ENCODE measurements at places on chromosomes 3 and 15.

- DNase-seq, result no peak
Measured at GRCh38 chr3:177418787-177419186, 221.5 kb upstream of the TBL1XR1 start.

- no peak for DNase-seq
Measured at GRCh38 chr15:37764733-37765191, 169.7 kb upstream of the TMCO5A start.

DNA sequence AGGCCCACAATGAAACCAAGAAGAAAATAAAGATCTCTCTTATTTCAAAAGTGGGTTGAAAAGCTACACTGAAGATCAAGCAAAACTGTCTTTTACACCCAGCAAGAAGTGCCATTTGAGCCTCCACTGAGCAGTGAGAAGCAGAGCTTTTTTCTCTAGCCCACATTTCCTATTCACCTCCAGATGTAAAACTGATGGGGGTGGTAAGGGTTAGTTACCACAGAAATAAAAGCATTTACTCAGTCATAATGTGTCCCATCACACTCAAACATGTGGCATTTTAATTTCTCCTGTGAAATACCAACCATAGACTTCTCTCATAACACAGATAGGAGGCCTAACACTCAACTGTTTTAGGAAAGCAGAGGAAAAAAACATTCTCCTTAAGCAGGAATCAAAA lies 21.0 kb downstream of the IFT57 start:
- DNase-seq, result no peak

- no peak for DNase-seq
Measured at GRCh38 chr15:90126596-90127435, 24.5 kb upstream of the IDH2 start.

DNA sequence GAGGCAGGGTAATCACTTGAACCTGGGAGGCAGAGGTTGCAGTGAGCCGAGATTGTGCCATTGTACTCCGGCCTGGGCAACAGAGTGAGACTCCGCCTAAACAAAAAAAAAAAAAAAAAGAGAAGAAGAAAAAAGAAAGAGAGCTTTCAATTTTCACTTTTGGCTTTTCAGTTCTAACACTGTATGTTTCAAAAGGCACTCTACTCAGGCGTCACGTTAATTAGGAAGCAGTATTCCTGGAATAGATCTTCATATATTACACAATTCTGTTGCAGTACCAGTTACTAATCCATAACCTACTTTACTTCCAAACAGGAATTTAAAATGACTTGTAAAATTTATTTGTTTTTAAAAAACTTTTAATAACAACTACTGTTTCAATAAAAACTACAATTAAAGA lies 131.7 kb upstream of the PLXND1 start:
- no peak for DNase-seq

- no peak for DNase-seq
Measured at GRCh38 chr15:49706805-49707204, 86.0 kb downstream of the DTWD1 start.

GRCh38 chr15:98669638-98670037 lies 21.3 kb downstream of the IGF1R start:
- no peak for DNase-seq

DNA sequence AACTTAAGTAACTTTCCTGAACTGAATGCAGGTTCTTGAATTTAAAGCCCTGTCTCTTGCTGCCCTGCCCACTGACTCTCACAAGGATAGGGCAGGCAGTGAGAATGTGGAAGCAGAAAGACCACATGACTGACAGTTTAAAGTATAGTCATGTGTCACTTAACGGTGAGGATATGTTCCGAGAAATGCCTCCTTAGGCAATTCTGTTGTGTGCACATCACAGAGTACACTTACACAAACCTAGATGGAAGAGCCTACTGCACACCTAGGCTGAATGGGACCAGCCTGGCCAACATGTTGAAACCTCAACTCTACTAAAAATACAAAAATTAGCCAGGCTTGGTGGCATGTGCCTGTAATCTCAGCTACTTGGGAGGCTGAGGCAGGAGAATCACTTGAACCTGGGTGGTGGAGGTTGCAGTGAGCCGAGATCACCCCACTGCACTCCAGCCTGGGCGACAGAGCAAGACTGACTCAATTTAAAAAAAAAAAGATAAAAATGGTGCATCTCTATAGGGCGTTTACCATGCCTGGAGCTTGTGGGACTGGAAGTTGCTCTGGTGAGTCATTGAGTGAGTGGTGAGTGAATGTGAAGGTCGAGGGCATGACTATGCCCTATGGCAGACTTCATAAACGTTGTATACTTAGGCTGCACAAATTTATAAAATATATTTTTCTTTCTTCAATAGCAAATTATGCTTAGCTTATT lies 18.9 kb upstream of the COPG1 start:
- no peak for DNase-seq

- DNase-seq, result no peak
Measured at GRCh38 chr15:38530113-38530512, 34.5 kb downstream of the RASGRP1 start.

DNA sequence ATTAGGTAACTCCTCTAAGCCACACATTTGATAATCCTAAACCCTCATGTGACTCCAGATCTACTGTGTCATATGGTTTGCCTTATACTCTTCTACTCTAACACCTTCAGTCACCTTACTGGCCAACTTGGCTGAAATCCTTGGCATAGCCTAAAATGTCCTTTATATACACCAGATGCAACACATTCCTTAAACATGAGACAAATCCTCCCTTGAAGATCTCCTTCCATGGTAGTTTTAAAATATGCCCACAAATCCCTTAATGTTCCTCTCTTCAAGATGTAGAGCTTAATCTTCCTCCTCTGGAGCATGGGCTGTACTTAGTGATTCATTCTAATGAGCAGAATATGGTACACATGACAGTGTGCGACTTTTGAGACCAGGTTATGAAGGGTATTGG lies 238.9 kb downstream of the SUCLG2 start:
- no peak for DNase-seq

DNA sequence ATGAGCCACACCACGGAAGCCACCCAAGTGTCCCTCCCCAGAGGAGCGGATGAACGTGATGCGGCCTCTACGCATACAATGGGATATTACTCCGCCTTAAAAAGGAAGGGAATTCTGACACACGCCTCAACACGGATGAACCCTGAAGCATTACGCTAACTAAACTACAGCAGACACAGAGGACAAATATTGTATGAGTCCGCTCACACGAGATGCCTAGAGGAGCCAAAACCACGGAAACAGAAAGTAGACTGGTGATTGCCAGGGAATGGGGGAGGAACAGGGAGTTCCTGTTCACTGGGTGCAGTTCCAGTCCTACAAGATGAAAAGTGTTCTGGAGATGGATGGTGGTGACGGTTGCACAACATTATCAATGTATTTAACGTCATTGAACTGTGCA lies 32.7 kb downstream of the SRGAP3 start:
- no peak for DNase-seq

GRCh38 chr3:95797081-95797480 lies 1017.3 kb upstream of the EPHA6 start:
- no peak for DNase-seq

DNA sequence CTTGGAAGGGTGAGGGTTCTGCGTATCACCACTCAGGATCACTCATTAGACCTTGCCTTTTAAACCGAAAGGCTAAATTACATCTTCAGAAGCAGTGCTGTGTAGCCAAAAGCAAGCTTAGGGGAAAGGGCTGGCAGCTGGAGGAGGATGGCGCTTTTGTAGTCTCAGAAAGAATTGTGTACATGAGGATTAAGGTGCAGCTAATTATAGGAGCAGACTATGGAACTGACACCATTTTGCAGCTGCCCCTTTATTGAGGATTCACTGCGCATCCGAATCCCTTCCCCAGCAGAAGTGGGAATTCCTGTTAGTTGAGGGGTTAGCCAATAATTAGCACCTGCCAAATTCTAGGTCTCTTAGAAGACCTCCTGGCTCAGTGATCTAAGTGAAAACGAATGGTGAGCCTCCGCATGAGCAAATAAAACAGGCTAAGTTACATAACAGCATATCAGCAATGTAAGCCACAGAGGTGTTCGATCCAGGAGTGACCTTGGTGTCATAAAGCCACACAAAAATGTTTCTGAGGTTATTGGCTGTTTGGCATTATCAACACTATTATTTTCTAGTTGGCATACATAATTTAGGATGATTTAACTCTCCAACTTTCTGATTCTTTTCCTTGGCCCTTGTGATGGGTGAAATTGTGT lies 42.6 kb upstream of the SEMA6D start:
- no peak for DNase-seq

DNA sequence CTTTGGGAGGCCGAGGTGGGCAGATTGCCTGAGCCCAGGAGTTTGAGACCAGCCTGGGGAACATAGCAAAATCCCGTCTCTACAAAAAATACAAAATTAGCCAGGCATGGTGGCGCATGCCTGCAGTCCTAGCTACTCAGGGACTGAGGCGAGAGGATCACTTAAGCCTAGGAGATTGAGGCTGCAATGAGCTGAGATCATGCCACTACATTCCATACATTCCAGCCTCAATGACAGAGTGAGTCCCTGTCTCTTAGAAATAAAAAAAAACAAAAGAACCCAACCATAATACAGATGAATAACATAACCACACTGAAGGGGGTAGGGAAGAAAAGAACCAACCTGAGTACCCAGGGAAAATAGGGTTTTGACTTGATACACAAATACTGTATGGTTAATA lies 19.7 kb upstream of the CGNL1 start:
- no peak for DNase-seq

- no peak for DNase-seq
Measured at GRCh38 chr15:91566141-91566540, 287.4 kb upstream of the SLCO3A1 start.

DNA sequence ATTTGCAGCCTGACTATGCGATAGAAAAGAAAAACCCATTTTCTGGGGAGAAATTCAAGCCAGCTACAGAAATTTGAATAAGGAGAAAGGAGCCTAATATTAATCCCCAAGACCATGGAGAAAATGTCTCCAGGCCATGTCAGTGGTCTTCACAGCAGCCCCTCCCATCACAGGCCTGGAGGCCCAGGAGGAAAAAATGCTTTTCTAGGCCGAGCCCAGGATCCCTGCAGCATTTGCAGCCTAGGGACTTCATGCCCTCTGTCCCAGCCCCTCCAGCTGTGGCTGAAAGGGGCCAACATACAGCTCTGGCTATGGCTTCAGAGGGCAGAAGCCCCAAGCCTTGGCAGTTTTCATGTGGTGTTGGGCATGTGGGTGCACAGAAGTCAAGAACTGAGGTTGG lies 26.3 kb downstream of the ARRDC4 start:
- no peak for DNase-seq

- DNase-seq, result no peak
Measured at GRCh38 chr3:188437926-188438325, 284.0 kb downstream of the LPP start.
